Lung microvascular endothelial cell (primary cell): ENCODE measurements at places on chromosomes 7 and 10. TPM values are rescaled to one million over a fixed set of nuclear protein-coding genes. Genes with fewer than 3 reads are reported as not detected.

NME8 gene
- total RNA-seq = not detected in 2 replicates

LLCFC1 gene
- not detected in 2 replicates for total RNA-seq

SEMA3D gene
- 7.0 and 18.8 TPM in 2 replicates for total RNA-seq

AKR1C8 gene
- not detected in 2 replicates for total RNA-seq

CHCHD3 gene
- 49.7 and 53.2 TPM in 2 replicates for total RNA-seq

SLC35G1 gene
- total RNA-seq = 3.1 and 4.4 TPM in 2 replicates

GATA3 gene
- under 0.01 TPM in 2 replicates for total RNA-seq
